ENCODE measurements at places on chromosomes 16 and 17. TPM values are rescaled to one million over a fixed set of nuclear protein-coding genes. Genes with fewer than 3 reads are reported as not detected.

The BIRC5 gene
- total RNA-seq, result 15.0 TPM

The KRTAP2-2 gene
- not detected for total RNA-seq

The ABCA9 gene
- 0.09 TPM for total RNA-seq

DNA sequence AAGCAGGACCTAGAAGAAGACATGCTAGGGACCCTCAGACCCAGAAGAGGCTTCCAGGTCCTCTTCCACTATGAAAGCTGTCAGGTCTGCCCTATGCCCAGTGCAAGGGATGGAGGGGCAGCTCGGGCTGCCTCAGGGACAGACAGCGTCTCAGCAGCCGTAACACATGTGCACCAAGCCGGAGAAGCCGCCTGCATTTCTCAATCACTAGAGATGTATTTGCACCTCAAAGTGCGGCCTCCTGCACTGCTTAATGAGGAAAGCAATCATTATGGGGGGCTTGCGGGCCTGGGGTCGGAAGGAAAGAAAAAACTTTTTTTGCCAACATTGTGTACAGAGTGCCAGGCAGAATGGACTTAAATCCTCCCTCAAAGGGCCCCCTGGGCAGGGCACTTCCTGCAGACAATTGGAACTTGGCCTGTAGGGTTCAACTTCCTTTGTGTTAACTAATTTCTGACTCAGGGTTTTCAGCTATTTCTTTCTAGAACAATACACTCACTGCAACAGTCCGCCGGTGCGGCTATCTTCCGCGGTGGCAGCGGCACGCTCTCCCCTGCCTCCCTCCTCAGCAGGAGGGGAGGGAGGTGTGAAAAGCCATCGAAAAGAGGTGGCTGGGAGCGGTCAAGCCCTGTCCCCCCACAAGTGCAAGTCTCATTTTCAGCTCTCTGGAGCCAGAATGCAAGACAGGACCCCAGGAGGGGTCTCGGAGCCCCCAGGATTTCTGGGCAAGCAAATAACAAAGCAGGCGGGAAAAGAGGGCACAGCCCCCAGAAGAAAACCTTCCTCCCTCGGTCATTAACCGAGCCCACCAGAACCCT is 101.2 kb downstream of the ZNF423 start:
- peak; percentile 62 for DNase-seq

DNA sequence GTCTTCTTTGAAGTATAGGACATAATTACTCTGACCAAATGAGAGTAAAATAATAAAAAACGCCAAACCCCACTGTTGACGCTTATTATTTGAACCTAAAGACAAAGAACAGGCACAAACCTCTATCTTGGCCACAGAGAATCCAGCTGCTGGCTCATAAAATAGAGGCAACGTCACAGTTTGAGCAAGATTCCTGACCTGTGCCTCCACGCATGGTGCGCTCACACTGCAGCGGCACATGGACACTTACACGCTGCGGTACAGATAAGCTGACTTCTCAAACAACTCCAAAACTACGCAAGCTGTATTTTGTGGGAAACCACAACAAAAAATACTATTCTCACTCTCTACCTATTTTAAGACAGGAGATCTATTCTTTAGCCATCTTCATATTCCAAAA is 38.8 kb upstream of the TRAP1 start:
- no peak for DNase-seq

- no peak for DNase-seq
These were observed 14.6 kb upstream of the CCDC154 start for GRCh38 chr16:1458977-1459341.

- no peak for DNase-seq
These were observed 308.4 kb downstream of the ZFHX3 start for GRCh38 chr16:72739577-72739976.

DNA sequence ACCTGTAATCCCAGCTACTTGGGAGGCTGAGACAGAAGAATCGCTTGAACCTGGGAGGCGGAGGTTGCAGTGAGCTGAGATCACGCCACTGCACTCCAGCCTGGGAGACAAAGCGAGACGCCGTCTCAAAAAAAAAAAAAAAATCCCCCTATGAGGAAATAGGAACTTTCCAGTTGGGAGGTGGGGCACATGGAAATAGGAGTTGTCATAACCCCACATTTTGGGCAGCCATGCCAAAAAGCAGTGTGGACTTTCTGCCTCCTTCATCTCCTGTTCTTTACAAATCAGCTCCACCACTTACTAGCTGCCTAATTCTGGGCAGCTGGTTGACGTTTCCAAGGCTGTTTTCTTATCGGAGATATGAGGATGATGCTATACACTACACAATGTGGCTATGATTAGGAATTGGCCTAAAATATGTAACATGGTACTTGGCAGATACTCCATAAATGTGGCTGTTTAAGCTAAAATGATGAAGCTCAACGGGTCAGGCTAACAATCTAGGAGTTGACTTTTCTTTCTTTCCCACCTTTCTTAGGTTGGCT is 21.5 kb upstream of the CCL5 start:
- DNase-seq, result no peak

GRCh38 chr16:70380248-70380918 is 33.7 kb downstream of the DDX19A start:
- DNase-seq, result peak; percentile 58
